Stimulated activated naive CD4-positive, alpha-beta T cell treated with Interleukin-2 at 50 U/mL for 16 hours (primary cell): ENCODE measurements at places on chromosomes 1 and 21.

GRCh38 chr1:245444945-245445344 is 290.2 kb downstream of the KIF26B start:
- no peak for DNase-seq

DNA sequence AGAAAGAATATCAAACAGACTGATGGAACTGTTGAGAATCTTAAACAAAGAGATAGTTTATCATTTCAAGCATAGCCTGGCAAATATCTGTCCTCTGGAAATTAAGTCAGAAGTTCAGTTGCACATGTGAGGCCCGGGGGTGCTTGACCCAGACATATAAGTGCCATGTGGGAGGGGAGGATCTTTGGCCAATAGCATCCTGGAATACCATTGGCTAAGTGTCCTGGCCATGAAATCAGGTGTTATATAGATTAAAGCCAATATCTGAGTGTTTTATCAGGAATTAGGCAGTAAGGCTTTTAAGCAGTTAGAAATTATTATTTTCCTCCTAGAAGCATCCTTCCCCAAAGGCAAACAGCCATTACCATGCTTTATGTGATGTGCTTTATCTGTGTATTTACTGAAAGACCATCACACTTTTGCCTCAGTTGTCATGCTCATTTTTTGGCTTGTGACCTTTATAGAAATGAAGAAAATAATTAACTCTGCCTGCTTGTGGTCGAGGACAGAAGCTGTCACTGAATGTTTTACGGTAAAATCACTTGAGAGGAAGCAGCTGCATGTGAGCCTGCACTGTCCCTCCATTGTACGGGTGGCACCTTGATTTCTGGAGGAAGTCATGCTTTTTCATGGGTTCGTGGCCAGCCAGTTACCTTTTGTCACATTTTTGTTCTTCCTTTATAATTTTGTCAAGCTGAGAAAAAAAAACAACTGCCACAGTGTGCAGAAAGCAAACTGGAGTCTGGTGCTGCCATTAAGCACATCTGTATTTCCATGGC is 259.9 kb upstream of the FMN2 start:
- no peak for DNase-seq

GRCh38 chr1:70820995-70821394 is 226.6 kb downstream of the PTGER3 start:
- no peak for DNase-seq

DNA sequence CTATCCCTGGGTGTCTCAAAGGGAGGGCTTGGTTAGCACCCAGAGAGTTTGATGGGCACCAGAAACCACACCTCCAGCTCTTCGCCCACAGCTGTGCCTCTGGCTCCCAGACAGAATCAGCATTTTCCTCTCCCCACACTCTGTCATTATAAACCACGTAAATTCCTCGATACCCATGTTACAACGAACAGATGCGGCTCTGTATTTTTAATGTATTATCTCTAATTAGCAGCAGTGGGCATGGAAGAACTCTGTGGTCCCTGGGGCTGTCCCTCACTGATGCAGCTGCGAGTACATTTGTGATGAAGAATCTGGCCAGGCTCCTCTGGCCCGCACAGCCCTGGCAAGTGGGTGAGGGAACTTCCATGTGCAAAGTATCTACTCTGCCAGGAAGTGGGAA is 10.8 kb downstream of the HMGB4 start:
- no peak for DNase-seq

- no peak for DNase-seq
These were observed 47.1 kb downstream of the TESK2 start for GRCh38 chr1:45443580-45444446.

GRCh38 chr1:22688466-22688865 is 22.2 kb upstream of the EPHB2 start:
- no peak for DNase-seq

GRCh38 chr1:6459850-6460265 is 6.1 kb downstream of the TNFRSF25 start:
- DNase-seq, result peak; percentile 62

GRCh38 chr1:201267481-201268229 is 15.7 kb upstream of the PKP1 start:
- no peak for DNase-seq

DNA sequence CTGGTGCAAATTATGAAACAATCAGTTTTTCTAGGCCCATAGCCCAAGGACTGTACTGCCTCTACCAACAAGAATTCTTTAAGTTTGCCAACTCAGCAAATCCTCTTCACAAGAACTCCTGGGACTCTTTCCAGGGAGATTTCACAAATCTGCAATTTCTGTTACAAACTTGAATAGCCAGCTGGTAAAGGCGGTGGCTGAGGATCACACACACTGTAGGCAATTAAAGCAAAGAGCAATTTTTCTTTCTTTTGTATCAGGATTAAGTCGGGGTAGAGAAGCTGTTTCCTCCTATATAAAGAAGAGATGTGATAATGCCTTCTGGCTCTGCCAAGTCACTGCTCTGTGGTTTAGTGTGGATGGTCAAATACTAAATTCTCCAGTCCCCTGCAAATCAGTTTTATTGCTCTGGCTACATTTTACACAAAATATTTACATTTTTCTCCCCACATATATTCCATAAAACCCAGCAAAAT is 1.7 kb downstream of the ALDH9A1 start:
- DNase-seq, result no peak

DNA sequence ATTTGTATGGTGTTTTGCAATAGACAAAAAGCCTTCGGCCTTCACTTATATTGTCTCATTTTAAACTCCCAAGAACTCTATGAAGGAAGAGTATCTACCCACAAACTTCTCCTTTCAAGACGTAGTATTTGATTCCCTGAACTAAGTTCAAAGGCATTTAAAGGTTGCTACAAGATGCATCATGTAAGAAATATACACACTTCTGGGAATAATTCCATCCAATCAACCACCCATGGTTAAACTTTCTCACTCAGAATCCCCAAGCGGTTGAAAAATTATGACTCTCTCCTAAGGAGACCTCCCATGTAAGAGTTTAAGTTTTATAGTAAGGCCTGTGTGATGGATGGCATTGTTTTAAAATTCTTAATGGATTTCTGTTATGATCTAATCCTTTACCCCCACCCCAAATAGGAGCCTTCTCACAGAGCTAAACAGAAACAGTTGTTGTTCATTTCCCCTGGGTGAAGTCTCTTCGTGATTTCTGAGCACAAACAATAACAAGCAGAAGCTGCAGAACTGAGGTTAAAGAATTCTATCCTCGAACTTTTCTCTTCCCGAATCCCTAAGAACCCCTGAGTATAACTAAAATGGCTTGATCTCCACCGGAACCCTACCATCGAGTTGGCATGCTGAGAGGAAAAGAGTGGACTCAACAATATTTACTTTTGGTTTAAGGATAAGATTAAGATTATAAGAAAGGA is 185.0 kb downstream of the TGFBR3 start:
- DNase-seq, result no peak

DNA sequence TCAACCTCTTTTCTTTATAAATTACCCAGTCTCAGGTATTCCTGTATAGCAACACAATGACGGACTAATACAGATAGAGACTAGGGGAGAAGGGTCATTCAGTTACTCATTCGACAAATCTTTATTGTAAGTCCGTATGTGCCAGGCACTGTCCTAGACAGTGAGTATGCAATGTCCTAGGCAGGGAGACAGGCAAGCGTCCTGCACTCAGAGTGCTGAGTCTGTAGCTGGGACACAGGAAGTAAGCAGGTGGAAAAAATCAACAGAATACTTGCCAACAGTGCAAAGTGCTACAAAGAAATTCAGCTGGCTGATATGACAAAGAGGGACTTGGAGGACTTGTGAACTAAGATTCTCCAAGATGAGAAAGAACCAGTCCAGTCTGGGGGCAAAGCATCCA is 92.2 kb upstream of the ZBTB40 start:
- no peak for DNase-seq

GRCh38 chr1:41583658-41584547 is 99.4 kb upstream of the EDN2 start:
- DNase-seq, result no peak

DNA sequence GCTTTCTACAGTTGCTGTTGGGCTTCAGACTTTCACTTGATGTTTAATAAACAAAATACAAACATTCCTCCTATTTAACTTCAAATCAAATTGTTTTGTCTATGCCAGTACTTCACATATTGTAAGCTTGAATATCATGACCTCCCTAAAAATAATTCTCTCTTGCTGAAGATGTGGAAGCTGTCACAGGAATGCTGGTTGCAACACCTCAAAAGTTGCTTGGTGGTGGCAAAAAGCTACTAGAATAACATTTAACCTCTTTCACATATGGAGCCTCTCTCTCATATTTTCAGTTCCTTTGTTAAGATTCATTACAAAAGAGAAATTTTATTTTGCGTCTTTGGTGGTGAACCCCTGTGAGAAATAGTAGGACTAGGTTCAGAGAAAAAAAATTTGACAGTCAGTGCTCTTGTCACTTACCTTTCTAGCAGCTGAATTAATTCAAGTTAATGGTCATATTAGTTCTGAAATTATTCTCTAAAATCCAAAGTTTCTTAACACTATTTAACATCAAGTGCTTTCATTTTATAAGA is 25.5 kb upstream of the F13B start:
- DNase-seq, result no peak

DNA sequence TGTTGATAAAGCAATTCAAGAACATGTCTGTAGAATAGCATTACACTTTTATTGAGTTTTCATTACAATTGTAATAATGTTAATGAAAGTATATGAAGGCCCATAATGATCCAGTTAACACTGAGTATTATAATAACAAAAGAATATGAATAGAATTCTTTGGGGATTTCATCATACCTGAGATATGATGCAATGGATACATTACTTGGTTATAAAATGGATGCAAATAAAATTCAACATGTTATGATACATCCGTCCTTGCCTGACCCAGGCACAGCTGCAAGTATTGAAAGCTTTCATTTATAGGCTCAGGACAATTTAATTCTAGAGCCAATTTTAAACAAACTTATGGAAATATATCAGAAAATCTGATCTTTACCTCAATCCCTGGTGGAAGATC is 8.2 kb upstream of the KCNA3 start:
- no peak for DNase-seq

GRCh38 chr1:38834937-38835827 is 24.4 kb downstream of the RRAGC start:
- DNase-seq, result peak; percentile 15

- DNase-seq, result no peak
These were observed 7.5 kb downstream of the RNF223 start for GRCh38 chr1:1066403-1067283.

DNA sequence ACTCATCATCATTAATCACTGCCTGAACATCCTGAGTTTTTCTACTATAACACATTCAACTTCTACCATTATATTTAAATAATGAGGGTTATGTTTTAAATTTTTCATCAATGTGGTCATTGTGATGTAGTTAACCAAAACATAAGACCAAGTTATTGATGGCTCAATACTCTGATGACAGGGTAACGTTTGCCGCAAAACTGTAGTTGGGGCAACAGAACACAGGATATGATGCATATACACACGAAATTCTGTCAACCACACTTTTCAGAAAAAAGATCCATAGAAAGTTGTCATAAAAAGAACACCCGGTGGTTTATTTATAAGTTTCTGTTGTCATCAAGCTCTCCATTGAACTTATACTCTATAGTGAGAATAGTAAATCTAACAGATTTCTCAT is 121.7 kb upstream of the COL11A1 start:
- DNase-seq, result no peak

DNA sequence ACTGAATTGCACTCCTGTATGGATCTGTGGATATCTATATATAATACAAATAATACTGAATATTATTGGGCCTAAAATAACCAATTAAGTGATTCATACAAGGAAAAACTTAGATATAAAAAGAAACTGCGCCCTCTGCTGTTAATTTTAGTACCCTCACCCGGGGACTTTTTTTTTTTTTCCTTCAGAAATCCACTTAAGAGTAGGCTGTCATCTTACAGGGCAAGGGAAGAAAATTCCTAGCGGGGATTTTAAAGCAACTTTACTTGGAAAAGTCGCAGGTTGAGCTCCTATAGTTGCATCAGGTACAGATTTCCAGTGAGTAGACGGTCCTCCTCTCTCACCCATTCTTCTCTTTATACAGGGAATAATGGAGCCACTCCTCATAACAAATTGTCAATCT is 1.3 kb downstream of the NTNG1 start:
- DNase-seq, result no peak

GRCh38 chr1:91520942-91521507 is 20.4 kb downstream of the CDC7 start:
- DNase-seq, result no peak

- DNase-seq, result no peak
These were observed 34.8 kb upstream of the HOOK1 start for GRCh38 chr1:59779949-59780348.

DNA sequence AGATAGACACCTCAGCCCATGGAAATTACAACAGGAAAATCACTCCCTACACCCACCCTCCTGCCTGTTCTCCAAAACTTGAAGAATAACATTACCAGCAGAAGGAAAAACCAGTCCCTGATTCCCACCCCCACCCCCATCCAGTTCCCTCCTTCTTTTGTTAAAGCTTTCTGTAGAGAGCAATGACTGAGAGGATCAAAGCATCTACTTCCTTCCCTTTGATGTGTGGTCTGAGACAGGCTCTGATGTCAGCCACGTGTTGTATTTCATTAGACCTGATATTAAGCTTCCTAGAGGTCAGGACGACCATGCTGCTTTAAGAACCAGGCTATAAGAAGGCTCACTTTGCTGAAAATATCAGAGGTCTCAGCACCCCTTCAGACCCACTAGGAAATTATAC is 73.9 kb upstream of the HAO2 start:
- no peak for DNase-seq

DNA sequence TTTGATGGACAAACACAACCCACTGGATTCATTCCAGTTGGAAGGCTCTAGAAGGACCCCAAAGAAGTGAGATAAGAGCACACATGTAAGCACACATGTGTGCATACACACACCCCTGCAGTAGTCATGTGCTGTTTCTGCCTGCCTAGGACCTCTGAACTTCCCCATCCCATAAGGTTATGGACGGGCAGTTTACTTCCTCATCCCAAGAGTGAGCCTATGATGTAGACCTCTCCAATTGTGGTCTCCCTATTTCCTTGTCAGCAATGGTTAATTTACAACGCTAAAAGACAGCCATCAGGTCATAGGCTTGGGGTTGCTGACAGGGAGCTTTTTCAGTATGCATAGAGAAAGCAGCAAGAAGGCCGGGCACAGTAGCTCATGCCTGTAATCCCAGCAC is 15.4 kb upstream of the ADAR start:
- no peak for DNase-seq

DNA sequence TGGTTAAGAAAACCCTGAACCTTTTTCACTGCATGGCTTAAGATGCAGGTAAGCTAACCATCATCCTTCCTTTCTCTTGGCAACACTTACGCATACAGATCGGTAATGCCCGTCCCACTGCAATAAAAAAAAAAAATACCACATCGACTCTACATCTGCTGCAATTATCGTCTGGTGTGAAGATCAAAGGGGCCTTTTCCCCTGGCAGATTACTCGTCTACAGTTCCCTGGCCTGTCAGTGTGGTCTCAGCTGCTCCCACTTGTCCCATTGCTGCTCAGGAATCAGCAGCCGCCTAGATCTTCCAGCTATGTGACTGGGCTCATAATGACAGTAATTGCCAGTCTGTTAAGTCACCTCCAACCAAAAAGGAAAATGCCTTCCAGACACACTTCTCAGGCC is 133.1 kb downstream of the SETD4 start:
- no peak for DNase-seq

GRCh38 chr1:224378855-224379631 is 22.4 kb downstream of the CNIH4 start:
- no peak for DNase-seq
